ENCODE measurements at places on chromosomes 7 and 10.

DNA sequence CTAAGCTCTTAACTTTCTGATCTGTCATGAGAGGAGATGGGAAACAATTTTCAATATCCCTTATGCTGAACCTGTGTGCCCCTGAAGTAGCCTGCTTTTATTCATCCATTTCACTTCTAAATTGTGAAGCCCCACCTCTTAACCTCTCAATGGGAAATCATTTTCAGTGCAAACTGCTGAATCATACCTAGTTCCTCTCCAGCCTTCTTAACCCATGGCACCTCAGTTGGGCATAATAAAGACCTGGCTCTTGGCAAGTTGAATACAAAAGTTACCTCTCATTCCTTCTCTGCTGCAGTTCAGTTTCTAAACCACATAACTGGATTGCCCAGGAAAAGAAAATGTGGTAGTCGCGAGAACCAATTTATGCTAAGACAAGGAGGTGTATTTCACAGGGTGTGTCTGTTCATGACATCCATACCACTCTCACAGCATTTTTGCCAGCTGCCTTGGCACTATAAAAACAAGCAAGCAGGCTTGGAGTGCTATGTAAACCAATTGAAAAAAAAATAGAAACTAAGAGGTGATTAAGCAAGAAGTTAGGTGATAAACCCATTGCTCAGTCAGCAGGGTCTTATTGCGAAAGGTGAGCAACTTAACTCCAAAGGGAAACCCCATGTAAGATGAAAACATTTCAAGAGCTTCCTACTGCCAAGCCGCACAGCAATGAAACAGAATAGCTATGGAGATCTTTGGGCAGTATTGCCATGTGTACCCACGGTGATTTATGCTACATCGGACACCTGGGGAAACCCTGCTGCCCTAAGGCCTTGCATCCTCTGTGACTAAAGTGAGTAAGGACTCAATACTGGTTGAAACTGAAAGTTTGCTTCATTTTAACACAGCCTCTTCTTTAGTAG lies 57.0 kb upstream of the DKK1 start:
- peak; percentile 46 for DNase-seq

DNA sequence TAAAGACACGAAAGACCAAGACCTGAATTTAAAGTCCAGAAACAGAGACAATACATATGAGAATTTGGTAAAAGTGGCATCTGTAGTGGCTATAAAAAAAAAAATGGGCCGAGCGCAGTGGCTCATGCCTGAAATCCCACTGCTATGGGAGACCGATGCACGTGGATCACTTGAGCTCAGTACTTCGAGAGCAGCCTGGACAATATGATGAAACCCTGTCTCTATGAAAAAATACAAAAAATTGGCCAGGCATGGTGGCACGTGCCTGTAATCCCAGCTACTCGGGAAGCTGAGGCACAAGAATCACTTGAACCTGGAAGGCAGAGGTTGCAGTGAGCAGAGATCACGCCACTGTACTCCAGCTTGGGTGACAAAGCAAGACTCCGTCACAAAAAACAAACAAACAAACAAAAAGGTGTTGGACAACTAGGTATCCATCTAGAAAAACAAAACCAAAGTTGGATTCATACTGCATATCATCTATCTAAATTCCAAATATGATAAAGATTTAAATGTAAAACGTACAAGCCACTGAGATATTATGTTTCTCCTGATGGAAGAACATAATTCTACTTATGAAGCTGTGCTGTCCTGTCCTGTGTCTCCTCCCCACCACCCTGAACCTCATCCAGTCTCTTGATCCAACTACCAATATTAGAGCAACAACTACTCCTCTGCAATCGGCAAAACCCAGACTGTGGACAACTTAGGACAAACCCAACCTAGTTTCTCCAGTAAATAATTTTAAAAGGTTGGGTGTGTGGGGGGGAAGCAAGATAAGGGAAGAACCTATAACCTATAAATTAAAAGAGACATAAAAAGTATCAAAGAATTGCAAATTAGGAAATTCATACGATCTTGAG lies 53.7 kb downstream of the ATAD1 start:
- DNase-seq, result no peak

DNA sequence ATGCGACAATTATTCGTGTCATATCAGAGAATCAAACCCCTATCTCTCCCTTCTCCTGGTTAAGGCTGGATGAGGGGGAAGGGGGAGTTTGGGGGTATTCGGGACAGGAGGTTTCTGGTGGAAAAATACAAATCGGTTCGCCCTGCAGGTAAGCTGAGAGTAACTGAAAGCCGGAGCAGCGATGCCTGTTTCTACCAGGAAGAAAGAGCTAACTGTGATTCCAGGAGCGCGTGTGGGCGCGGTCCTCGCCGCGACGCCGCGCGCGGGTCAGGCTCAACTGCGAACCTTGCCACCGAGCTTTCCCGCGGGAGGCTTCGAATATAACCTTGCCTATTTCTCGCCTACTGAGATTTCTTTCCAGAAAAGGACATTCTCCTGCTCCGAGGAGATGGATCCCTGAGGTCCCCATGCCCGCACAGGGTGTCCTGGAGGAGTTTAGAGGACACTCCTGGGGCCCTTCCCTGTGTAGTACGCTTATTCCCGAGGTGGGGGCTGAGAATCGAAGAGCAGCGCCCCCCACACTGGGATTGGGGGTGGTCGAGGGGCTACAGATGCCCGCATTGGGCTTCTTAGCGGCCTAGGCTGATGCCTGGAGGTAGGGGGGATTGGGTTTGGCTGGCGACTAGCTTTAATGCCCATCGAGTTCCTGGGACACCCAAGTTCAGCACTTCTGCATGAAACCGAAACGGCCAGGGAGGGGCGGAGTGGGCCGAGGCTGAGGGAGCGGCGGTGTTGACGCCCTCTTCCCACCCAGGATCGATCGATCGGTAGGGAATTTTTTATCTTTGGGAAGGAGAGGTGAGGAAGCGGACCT lies 13.0 kb upstream of the DLX6 start:
- DNase-seq, result no peak

DNA sequence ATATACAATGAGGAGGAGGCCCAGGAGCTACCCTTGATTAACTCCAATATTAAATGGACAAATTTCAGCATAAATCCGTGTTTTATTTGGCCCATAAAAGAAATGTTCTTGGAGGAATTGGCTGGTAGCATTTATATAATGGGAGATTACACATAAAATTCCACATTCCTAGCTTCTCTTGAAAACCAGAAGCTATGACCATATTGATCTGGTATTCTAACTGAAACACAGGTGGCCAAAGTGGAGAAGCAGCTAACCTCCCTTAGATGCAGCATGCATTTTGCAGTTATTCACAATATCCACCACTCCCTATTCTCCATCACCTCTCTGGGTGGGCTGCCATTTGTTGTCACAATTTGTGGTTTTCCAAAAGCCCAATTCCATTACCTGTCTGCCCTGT lies 148.8 kb upstream of the CACNA2D1 start:
- DNase-seq, result no peak

DNA sequence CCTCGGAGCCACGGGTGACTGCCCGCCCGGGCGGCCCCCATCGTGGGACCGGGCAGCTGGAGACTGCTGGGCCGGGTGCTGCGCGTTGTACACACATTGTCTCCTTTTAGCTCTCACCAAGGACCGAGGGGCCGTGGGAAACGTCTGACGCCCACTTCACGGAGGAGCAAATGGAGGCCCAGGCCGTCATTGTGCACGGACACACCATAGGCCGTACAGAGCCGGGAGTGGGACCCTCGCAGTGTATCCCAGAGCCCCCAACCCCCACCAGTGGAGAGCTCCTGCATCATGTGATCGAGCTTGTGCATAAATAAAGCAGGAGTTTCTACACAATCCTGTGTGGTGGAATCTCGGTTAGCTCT lies 722 bp downstream of the DENND10 start:
- DNase-seq, result peak; percentile 23

GRCh38 chr10:565676-566075 lies 123.8 kb downstream of the DIP2C start:
- no peak for DNase-seq

DNA sequence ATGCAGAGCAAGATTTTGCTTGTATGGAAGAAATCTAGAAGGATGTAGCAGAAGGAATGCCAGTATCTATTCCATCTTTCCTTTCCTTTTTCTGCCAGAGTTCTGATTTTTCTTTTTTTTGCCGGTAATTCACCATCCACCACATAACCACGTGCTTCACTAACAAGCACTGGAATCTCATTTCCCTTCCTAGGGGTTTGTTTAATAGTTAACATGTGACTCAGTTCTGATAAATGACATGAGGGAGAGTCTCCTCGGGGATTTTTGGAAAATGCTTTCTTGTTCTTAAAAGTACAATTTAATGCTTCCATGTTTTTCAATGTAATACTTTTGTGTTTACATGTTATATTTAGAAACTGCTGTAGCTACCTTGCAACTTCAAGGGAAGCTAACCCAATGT lies 590.2 kb downstream of the SH2D4B start:
- no peak for DNase-seq

- no peak for DNase-seq
These were observed 7.5 kb upstream of the GGCT start for GRCh38 chr7:30511973-30512662.

- DNase-seq, result no peak
These were observed 23.1 kb downstream of the LRRC4 start for GRCh38 chr7:128008141-128008540.
